NCI-H2029 treated with DMSO at 0.1 percent for 48 hours (cell line): ENCODE measurements at places on chromosomes 4 and X.

DNA sequence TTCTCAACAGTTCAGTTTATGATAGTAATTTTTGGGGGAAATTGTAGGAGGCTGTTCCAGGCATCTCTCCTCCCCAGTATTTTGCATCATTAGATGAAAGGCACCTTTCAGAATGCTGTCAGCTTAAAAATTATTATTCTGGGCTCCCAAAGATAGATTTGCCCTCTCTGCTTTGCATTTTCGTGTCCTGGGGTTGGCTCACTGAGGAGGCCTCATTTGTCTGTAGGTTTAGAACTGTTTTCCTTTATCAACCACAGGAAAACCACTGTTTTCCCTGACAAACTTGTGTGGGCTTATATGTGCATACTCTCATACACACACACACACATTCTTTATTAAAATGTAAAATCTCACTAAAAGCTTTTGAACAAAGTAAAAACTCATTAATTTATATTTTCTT is 197.2 kb upstream of the VCX3A start:
- no peak for DNase-seq

GRCh38 chr4:106679063-106679462 is 310.5 kb upstream of the GIMD1 start:
- DNase-seq, result no peak

DNA sequence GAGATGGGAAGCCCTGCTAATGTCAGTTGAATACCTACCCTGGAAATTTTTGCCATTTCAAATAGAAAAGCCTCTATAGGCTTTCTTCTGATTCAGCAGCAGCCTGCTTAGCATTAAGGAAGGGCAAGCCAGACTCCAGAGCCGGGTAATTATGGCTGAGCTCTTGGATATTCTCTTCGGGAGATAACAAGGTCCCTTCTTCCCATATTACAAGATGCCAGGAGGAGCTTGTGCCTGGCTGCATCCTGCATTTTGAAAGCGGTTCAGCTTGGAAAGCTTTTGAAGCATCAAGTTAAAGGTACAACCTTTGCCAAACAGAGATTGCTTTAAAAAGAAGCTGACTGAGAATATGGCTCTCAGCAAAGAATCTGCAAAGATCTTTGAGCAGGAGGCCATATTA is 399.6 kb upstream of the RPS6KA3 start:
- DNase-seq, result no peak

- no peak for DNase-seq
These were observed 98.1 kb upstream of the MSX1 start for GRCh38 chr4:4761128-4761982.

- no peak for DNase-seq
These were observed 89.9 kb upstream of the KCTD8 start for GRCh38 chr4:44538534-44538933.
